ENCODE measurements at places on chromosomes 3 and 15.
A peak's percentile ranks its signal among the peaks of the same experiment; 100 is the strongest.

- DNase-seq, result no peak
Measured at GRCh38 chr3:151459358-151459757, 1.5 kb downstream of the IGSF10 start.

DNA sequence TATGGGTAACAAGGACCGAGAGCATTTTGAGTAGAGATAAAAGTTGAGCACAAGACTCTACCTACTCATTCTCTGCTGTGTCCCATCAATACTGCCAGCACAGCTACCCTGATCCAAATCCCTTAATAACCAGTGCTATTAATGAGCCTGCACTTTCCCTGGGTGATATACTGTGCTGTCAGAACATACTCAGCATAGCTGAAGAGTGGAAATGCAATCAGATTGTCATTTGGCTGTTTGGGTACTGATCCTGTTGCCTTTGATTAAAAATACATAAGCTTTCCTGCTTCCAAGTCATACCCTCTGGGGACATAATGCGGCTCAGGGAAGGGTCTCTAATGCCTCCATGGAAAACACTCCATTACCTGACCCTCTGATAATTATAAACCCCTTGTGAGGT, 917.5 kb downstream of the SQOR start:
- no peak for DNase-seq

- DNase-seq, result no peak
Measured at GRCh38 chr15:38648121-38648843, 83.7 kb upstream of the RASGRP1 start.

DNA sequence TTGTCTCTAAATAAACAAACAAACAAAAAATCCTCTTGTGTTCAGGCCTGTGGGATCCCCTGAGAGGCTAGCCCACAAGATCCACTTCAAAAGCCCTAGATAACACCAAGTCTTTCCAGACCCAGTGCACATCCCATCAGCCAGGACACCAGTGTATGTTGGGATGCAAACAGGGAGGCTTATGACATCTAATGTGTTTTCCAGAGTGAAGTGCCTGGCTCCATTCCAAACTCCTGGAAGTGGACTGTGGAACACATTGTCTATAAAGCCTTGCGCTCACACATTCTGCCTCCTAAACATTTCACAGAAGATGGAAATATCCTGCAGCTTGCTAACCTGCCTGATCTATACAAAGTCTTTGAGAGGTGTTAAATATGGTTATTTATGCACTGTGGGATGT, 57.0 kb downstream of the MLH1 start:
- no peak for DNase-seq

- no peak for DNase-seq
Measured at GRCh38 chr3:11478167-11478566, 165.5 kb downstream of the VGLL4 start.

- no peak for DNase-seq
Measured at GRCh38 chr3:116440196-116440595, 5.1 kb downstream of the LSAMP start.

- no peak for DNase-seq
Measured at GRCh38 chr3:141382571-141382970, 14.3 kb downstream of the ZBTB38 start.

GRCh38 chr15:58770519-58770856, 614 bp upstream of the MINDY2 start:
- no peak for DNase-seq

- DNase-seq, result peak; percentile 81
Measured at GRCh38 chr3:13884851-13885703, 5.2 kb upstream of the WNT7A start.

All from esophagus muscularis mucosa (tissue), 4 donors.